ENCODE measurements at places on chromosomes 7 and 10.

DNA sequence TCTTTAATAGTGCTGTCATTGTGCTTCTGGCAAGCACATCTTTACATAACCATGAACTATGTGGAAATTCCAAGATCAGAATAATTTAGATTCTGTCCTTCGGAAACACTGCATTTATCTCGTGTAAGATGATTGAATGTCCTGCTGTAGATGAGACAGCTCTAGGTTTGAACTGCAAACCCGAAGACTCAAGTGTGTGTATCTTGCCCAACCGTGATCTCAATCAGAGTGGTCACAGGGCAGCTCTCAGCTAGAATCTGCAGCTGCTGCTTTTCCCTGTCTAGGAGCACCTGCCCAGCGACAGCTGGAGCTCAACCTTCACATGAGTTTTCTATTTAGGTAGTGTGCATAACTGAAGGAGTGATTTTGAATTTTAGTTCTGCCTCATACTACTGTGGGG is 17.5 kb upstream of the KIF20B start:
- DNase-seq, result no peak

- DNase-seq, result no peak
Observed at GRCh38 chr7:155669717-155670505, 25.4 kb downstream of the RBM33 start.

DNA sequence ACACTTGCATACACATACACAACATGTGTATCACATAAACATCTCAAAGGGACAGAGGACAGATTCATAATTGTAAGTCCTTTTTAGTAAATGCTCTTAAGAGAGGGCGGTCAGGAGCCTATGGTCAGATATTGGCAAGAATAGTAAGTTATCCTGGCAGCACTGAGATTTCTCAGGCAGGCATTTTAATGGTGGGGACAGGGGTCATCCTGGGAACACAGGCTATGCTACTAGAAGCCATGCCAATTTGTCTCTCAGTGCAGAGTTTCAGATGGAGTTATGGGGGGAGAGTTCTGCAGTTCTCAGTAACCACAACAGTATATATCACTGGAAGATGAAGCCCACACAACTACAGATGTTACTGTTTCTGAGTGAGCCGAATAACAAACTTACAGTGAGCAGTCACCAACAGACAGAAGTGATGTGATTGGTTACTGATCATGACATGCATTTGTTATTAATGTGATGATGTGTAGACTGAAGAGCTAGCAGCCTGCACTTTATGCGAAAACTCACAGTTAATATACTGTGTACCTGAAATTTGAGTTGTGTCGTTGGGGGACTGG is 16.4 kb downstream of the ZNF487 start:
- DNase-seq, result no peak

GRCh38 chr10:62384057-62384446 is 9.9 kb downstream of the ZNF365 start:
- DNase-seq, result peak; percentile 32

GRCh38 chr10:33963729-33964128 is 629.3 kb upstream of the NRP1 start:
- DNase-seq, result no peak

DNA sequence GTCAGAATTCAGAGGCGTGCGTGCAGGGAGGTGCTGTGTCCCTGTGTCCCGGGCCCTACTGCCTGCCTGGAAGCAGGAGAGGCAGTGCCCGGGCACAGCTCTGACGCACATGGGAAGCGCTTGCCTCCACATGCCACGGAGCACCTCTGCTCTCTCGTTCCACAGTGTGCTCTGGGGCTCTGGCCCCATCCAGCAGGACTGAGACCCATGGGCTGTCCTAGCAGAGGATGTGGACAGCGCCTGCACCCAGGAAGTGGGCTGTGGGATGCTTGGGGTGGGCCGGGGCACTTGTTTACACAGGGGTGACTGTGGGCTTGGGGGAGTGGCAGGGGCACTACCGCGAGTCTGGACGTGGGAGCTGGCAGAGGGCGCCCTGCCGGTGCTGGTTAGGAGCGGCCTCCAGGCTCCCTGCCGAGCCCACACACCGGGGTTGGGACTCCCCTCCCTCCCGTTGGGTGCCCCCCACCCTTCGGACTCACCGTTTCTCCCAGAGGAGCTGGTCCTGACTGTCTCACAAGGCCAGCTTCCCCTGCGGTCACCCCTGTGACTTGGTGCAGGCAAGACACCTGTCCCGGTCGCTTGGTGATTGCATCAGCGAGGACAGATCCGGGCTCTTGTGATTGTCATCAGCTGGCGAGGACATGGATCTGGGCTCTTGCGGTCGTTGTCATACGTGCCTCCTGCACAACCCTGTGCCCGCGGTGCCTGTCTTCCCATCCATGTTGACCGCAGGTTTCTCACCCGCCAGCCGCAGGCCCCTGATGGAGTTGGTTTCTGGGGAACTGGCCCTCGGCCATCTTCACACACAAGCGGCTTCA is 83.1 kb downstream of the NKX6-2 start:
- no peak for DNase-seq

- no peak for DNase-seq
Observed at GRCh38 chr7:152959610-152960009, 200.1 kb downstream of the ACTR3B start.

- DNase-seq, result no peak
Observed at GRCh38 chr10:96752375-96752774, 32.1 kb upstream of the PIK3AP1 start.

- no peak for DNase-seq
Observed at GRCh38 chr10:60282771-60283353, 106.8 kb downstream of the ANK3 start.

DNA sequence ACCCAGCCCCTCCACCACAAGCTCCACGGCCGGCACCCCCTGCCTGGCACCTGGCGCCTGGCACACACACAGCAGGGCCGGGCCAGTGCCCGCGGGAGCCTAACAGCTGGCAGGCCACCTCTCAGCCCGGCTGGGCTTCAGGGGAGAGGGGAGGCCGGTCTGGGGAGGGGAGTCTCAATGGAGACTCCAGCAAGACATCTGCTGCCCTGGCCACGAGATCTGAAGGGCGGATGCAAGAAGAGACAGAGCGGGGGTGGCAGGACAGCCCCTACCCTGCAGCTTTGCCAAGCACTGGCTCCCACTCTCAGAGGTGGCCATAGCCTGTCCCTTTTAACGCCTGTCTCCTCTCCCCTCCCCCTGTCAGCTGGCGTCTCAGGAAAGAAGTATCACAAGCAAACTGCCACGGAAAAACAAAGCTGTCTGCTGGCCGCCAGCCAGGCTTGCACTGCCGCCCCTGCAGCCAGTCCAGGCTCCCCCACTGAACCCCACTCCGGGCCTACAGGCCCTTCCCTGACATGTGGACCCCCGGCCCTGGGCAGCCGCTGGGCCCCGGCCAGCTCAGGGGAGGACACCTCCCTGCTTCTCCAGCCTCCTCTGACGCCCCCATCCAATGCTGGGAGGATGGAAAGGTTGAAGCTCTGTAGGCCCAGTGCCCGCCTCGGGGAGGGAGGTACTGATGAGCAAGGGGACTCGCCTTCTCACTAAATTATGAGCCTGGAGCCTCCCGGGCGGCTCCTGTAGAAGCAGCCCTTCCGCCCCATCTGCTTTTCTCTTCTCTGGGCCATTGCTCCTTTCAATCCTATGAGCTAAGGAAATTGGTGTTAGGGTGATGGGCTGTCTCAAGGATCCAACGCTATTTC is 178.4 kb downstream of the ARHGAP12 start:
- DNase-seq, result no peak

- peak; percentile 97 for DNase-seq
Observed at GRCh38 chr7:992709-993607, 10.0 kb downstream of the CYP2W1 start.

DNA sequence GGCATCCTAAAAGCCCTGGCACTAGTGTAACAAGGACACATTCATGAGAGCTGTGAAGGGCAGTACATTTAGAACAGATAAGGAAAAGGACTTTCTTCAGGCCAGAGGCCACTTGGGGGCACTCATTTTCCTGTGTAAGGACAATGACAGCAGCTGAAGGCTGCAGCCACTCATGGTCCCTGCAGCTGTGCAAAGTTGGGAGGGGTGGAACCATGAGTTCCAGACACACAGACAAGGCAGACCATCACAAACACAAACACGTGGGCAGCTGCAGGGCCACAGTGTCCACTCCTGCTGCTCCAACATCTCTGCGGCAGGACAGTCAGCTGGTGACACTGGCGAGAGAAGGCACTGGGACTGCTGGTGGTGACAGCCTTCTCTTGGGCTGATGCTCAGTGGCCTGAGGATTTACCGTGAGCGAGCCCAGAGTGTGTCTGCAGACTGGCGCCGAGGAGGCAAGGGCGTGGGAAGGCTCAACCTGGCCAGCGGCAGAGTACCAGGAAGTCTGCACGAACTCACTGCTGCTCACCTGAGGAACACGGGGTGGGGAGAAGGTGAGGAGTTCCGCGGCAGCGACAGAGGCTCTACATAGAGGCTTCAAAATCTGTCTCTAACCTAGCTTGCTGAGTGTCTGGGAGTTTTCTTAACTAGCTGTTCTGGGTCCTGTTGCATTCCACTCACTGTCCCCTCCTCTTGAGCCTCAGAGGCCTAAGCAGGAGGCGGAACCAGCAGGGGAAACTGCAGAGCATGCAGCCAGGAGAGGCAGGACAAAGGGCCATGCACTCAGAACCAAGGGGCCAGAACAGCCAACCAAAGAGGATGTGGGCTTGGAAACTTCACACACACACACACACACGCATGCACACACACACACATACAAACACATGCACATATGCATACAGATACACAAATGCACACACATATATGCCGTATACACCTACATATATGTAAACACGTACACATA is 76.5 kb upstream of the DDC start:
- DNase-seq, result no peak

- no peak for DNase-seq
Observed at GRCh38 chr10:73997461-73997786, 492 bp upstream of the VCL start.

- no peak for DNase-seq
Observed at GRCh38 chr7:137734221-137734620, 112.6 kb downstream of the DGKI start.

- no peak for DNase-seq
Observed at GRCh38 chr7:136293272-136293671, 316.1 kb upstream of the MTPN start.

GRCh38 chr7:19403691-19404090 is 258.5 kb upstream of the FERD3L start:
- no peak for DNase-seq

GRCh38 chr7:109335951-109336350 is 766.3 kb downstream of the DNAJB9 start:
- no peak for DNase-seq

DNA sequence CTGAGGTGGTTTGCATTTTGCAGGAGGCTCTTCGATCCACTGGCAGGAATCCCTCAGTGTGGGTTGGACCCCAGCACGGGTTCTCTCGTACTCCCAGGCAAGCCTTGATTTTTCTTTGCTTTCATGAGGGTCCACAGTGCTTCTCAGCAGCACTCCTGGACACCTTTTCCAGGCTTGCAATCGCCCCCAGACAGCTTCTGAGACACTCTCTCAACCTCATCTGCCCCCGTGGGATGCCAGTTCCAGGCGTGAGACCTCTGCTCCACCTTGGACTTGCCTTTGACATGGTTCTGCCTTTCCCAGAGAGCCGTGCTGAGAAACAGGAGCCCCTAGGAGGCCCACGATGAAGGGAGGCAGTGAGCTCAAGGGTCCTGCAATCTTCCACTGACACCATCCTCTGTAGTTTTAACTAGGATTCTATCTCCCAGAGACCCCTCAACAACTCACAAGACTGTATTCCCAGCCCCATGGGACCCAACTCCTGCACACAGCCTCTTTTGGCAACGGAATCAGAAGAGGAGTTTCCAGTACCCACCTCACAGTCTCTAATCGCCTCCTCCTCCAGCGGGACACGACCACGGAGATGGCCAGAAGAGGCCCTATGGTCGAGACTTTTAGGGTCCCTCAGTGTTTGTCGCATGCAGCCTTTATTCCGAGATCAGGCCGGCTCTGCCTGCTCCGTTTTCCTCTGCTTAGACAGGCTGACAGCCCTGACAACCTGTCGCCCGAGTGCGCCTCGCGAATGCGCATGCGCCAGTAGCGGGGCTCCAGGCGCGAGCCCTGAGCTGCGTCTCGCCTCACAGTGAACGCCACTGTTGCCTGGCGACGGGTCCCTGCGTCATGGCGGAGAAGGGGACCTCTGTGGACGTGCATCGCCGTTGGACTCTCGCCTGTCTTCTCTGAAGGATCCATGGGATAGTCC is 26.0 kb upstream of the ZNF273 start:
- DNase-seq, result peak; percentile 69

- DNase-seq, result no peak
Observed at GRCh38 chr7:117041007-117041406, 87.7 kb downstream of the ST7 start.

DNA sequence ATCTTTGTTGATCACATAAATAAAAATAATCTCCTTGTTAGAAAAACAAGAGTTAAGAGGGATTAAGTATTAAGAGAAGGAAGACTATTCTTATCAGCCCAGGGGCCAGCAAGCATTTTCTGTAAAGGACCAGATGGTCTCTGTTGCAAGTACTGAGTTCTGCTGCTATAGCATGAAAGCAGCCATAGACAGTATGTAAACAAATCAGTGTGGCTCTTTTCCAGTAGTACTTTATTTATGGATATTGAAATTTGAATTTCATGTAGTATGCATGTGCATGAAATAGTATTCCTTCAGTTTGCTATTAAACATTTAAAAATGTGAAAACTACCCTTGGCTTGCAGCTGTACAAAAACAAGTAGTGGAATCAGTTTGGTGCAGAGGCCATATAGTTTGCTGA is 81.7 kb downstream of the STK31 start:
- no peak for DNase-seq

DNA sequence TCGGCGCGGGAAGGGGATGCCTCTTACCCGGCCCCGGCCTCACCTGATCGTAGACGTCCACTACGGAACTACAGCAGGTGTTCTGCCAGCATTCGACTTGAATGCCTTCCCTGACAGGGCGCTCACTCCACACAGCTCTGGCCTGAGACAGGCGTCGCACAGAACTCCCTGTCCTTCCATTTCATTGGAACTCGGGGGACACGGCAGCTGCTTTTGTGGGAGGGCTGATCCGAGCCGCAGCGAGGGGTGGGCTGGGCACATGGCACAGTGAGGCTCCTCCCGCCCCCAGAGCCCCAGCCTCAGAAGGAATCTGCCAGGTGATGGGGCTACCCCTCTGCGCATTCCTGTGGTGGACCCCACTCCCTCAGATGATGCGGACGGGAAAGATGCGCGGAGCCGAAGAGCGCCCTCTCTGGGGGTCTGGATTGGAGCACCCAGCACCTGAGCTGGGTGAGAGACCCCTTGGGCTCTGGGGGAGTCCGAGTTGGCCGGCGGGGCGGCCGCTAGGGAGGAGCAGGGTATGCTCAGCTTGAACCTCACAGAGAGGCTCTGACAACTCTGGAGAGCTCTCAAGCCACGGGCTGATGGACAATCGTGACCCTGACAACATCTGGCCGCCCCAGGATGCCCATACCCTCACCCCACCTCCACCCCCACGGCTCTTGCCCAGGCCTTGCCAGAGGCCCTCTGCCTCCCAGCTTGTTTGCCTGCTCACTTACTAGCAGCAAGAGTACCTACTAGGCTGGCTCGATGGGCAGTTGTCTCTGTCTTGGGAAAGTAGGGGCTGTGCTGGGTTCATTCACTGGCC is 36.6 kb downstream of the RASGEF1A start:
- DNase-seq, result peak; percentile 3

- no peak for DNase-seq
Observed at GRCh38 chr10:110646417-110647135, 2.4 kb downstream of the RBM20 start.

- no peak for DNase-seq
Observed at GRCh38 chr7:43351683-43352082, 231.2 kb upstream of the STK17A start.

Measured in stimulated activated naive CD8-positive, alpha-beta T cell treated with anti-CD3 and anti-CD28 coated beads, Interleukin-15, Interleukin-2, amounts not matched to agents 100 U/mL and 50 U/mL, for 24 hours (primary cell).